Occipital lobe (tissue), 3 donors: ENCODE measurements at places on chromosomes 6 and 20.
A peak's percentile ranks its signal among the peaks of the same experiment; 100 is the strongest.

DNA sequence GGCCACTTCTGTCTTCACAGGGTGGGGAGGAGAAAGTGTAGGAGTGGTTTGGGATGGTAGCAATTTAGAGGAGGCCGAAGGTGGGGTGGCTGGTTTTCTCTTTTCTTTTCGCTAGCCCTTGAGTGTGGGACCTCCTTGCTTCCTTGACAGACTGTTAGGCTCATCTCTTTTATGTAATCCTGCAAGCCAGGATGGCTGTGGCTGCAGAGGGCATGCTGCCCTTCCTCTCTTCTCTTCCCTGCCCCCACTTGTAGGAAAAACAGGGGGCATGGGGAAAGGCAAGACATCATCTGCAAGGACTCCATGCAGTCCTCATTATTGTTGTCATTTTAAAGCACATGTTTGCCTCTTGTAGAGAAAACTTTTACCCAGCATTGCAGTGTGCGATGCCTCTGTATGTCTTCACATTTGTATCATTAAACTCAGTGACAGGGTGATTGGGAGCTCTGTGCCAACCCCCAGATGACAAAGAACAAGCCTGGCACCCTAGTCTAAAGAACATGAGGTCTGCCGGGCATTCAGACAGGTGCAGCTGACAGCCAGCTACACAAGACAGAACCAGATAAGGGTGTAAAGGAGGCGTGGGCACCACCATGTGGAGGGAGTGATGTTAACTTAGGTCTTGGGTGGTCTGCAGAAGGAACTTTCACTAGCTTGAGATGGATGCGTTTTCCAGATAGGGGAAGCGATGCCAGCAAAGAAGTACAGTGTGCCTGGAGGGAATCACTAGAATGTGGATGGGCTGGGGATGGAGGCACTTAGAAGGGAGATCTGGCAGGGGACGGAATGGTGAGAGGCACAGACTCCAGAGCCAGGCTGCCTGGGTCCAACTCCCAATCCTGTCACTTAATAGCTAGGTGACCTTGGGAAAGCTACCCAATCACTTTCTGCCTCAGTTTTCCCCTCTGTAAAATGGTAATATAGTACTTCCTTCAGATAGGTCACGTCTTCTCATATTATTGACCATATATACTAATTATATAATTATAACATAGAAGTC lies 207.6 kb downstream of the TBC1D7 start:
- no peak for DNase-seq

GRCh38 chr6:108755257-108756240 lies 92.7 kb upstream of the ARMC2 start:
- no peak for DNase-seq

GRCh38 chr6:136955123-136955522 lies 33.0 kb downstream of the SLC35D3 start:
- DNase-seq, result no peak

DNA sequence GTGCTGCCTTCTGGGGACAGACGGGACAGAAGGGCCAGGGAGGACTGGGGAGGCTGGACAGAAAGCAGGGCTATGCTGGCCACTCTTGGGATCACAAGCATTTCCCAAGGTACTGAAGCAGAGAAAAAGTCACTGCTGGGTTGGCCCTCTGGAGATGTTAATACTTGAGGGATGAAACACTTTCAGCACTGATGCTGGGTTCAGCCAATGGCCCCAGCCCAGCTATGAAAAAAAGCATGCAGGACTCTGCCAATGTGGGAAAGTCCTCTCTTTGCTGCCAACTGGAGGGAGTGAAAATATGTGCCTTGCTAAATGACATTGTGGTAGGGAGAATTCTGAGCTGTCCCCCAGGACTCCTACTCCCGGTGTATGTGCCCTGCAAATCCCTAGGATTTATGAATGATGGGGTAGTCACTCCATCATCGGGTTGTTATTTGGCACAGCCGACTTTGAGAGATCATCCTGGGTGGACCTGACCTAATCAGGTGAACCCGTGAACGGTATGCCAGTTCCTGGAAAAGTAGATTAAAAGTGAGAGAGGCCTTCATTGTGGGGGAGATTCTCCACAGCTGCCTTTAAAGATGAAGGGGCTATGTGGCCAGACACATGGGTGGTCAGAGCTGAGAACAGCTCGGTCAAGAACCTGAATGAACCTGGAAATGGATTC lies 119.9 kb upstream of the TRAF3IP2 start:
- DNase-seq, result peak; percentile 21

- DNase-seq, result no peak
Measured at GRCh38 chr6:1335367-1336037, 23.6 kb downstream of the FOXQ1 start.

- no peak for DNase-seq
Measured at GRCh38 chr20:64082820-64083377, 1.3 kb downstream of the LKAAEAR1 start.

- DNase-seq, result no peak
Measured at GRCh38 chr6:73508776-73509175, 12.1 kb downstream of the EEF1A1 start.

- no peak for DNase-seq
Measured at GRCh38 chr6:168525114-168525513, 84.1 kb downstream of the SMOC2 start.

DNA sequence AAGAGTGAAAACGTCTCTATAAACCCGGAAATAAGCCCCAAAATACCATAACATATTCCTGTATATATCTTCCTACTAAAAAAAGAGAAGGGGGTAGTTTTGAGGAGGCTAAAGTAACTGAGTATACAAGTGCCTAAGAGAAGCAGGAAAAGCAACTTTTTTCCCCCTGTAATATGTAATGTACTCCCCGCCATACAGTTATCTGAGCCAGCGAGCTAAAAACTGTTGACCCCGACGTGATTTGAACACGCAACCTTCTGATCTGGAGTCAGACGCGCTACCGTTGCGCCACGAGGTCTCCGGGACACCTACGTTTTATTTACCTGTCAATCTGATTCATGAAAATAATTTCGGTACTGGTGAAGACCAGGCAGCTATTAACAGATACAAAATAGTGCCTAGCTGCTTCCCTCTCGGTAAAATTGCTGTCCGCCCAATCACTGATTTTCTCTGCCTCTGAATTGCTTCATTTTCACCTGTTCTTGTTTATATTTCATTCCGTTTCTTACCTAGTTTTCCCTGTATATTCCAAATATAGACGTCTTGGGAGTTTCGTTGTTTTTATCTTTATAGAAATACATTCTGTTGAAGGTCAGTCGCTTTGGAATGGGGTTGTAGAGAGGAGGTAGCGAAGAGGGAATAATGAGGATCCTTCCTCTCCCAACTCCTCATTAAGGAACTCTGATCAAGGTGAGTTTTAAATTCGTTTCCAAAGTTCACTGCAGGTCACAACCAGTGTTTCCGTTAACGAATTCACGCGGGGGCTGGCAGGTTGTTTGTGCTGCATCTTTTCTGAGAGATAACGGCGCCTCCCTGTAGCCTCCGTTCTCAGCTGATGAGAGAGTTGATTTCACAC lies 33.6 kb upstream of the BTN3A2 start:
- no peak for DNase-seq

- DNase-seq, result no peak
Measured at GRCh38 chr6:132866762-132867449, 52.5 kb downstream of the RPS12 start.

- no peak for DNase-seq
Measured at GRCh38 chr20:33869283-33869682, 58.1 kb downstream of the CHMP4B start.

GRCh38 chr6:3251462-3252314 lies 7.1 kb upstream of the PSMG4 start:
- DNase-seq, result peak; percentile 72

GRCh38 chr6:87099472-87099871 lies 4.6 kb upstream of the CGA start:
- DNase-seq, result no peak

GRCh38 chr6:33915134-33915533 lies 111.3 kb upstream of the MLN start:
- no peak for DNase-seq

- no peak for DNase-seq
Measured at GRCh38 chr20:61661025-61661424, 404.7 kb downstream of the TAF4 start.

GRCh38 chr6:136464874-136465273 lies 85.3 kb downstream of the MAP7 start:
- DNase-seq, result no peak

DNA sequence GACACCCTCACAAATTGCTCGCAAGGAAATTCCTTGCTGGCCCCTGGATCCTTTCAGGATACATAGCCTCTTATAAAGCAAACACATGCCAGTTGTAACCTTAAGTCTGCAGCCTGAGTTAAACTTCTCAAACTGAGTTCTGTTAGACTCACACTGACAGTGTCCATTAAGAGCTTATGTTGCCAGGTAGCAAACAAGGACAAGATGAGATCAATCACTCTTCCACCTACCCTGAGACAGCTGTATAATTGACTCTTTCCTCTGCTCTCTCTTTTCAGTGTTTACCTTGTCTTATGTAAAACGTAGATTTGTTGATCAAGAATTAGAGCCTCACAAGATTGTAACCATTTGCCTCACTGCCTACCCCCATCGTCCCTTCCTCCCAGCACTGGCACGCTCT lies 359.8 kb downstream of the EPM2A start:
- no peak for DNase-seq

- no peak for DNase-seq
Measured at GRCh38 chr6:145119081-145119480, 616.2 kb downstream of the EPM2A start.

DNA sequence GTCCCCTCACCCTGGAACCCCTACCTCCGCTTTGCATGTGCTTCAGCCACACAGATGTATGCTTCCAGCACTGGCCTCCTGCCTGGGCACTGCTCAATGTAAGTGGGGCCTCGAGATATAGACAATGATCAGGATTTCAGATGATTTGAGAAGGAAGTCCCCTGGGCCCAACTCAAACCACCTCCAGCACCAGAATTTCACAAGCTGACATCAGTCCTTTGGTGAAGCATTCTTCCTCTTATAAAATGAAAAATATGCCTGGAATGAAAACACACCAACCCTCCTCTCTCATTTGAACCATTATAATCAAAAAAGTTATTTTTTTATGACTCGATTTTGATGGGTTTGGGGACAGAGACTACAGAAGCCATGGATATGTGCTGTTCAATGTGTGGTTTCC lies 48.5 kb downstream of the BTBD3 start:
- DNase-seq, result no peak

GRCh38 chr6:129708496-129709195 lies 1.3 kb downstream of the ARHGAP18 start:
- no peak for DNase-seq

DNA sequence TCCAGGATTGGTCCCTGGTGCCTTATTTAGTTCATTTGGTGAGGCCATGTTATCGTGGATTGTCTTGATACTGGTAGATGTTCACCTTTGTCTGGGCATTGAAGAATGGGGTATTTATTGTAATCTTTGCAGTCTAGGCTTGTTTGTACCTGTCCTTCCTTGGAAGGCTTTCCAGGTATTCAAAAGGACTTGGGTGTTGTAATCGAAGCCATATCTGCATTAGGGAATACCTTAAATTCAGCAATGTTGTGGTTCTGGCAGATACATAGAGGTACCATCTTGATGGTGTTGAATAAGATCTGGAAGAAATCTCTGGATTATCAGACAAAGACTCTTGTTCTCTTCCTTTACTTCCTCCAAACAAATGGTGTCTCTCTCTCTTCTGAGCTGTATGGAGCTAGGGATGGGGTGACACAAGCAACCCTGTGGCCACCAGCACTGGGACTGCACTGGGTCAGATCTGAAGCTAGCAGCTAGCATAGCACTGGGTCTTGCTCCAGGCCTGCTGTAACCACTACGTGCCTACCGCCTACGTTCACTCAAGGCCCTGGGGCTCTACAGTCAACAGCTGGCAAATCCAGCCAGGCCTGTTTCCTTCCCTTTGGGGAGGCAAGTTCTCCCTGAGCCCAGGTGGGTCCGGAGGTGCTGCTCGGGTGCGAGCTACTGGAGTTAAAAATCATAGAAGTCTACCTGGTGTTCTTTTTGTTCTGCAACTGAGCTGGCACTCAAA lies 261.1 kb upstream of the CITED2 start:
- DNase-seq, result no peak

- DNase-seq, result no peak
Measured at GRCh38 chr6:45698046-45698445, 317.6 kb downstream of the CLIC5 start.

DNA sequence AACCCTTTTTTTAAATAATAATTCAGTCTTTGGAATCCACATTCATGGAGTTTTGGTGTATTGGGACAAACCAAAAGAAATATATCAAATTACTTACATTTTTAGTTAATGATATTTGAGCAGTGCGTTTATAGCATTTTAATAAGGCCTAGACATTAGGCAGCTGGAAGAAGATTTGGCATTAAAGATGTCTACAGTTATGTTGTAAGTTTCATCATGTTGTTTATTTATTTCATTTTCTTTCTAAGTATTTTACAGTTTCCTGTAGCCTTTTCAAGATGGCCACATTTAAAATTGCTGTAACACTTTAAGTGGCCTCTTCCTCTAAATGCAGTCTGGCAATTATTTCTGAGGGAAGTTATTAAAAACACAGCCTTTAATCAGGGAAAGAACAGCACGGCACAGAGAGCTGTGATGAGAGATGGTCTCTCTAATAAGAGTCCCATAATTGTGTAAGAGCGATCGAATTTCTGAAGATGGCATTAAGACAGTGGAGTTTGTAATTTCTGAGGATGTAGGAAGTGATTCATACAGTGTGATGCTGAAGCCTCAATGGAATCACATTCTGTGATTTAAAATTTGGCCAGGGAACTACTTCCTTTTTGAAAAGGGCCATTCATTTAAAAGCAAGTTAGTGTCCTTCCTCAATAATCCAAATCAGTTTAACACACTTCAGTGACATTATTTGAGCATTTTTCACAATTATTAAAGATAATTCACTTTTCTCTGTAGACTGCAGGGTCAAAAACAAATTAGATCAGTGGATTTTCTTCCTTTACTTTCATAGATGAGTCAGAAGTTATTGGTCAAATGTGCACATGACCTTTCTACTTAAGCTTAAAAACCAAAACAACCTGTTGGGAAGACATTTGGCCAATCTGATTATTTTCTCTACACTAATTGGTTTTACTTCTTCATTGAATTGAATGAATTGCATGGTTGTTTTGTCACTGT lies 52.4 kb upstream of the EDN3 start:
- no peak for DNase-seq

DNA sequence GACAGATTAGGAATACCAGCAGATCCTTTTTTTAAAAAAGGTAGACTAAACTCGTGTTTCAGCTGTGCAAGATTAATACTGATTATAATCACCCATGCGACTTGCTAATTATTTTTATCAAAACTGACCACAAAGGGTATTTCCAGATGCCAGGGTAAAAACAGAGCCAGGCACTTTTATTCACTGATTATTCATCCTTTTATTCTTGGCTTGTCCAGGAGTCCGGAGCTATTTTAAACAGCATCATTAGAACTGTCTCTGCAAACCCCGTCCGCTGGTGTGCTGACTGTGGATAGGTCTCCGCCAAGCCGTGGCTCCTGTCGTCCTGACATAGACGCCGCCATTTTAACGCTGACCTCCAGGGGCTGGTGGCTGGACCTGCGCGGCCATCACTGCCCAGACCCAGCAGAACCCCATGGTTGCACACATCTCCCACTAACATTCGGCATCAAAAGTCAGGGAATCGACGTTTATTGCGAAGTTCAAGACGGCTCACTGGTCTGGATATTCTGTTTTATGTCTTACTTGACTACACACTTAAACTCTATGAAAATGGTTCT lies 364.8 kb downstream of the THBS2 start:
- no peak for DNase-seq
